ENCODE measurements at places on chromosomes 13 and 19.

DNA sequence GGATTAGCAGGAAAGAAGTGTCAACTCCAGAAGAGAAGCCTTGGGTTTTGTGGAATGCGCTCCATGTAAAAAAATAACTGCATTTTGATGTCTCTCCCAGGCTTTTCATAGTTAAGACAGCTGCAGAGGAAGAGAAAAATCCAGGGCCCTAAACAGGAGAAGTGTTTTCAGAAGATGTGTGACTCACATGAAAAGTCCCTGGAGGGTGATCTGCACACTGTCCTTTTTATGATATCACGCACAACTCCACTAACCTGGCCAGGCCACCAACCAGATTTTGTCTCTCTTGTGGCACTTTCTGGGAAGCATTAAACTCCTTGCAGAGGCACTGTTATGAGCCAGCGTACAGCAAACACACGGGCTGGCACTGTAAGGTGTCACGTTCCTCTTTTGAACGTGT is 267.3 kb downstream of the FGF9 start:
- DNase-seq: no peak

DNA sequence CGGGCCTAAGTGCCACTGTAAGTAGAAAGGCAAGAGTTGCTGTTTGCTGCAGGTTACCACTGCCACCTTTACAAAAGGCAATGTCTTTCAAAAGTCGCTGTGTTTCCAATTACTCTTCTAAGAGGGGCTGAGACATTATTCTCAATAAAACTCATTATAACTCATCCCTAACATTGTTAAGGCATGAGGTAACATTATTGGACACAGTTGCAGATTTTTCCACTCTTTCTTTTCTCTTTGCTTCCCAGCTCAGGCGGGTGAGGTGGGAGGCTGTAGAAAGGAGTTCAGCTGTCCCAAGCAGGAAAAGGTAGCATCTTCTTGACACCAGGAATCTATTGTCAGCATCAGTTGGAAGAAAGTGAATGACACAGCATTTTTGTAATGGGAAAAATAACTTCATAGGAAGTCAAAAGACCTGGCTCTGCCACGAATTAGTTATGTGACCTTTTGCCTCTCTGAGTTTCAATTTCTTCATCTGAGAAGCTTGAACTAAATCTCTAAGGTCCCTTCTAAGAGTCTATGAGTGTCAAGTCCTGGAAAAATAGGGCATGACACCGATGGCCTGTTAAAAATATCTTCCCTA is 2.1 kb upstream of the UBL3 start:
- DNase-seq: no peak

DNA sequence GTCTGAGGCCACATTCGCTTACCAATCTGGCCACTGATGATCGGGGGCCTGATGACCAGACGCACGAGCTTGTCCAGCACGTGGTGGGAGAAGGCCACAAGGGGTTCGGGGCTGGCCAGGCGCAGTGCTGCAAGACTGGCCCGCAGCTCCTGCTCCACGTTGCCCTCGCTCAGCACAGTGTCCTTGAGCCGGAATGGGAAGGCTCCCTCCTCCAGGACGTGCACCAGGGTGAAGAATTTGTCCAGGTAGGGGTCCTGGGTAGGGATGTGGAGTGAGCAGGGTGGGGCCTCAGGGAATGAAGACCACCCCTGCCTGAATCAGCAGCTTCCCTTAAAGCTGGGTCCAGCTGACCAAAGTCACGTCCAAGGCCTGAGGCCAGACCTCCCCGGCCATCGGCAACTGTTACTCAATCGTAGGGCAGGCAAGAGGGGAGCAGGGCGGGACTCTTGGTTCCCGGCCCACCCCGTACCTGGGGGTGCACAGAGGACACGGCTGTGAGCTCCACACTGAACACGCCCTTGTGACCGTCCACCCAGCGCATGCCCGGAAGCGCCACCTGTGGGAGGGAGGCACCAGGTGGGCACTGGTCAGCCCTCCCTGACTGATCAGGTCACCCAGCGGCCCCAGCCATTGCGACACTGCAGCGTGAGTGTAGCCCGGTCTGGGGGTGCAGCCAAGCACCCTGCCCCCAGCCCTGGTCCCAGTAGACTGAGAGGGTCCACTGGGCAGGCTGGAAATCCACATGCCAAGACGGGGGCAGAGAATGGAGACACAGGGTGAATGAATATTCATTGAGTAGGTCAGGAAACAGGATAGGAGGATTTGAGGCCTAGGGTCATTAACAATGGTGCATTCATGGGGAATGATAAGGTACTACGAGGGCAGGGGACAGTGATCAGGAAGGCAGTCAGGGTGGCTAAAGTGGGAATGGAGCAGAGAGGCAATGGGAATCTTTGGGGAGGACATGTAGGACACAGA is 2.8 kb upstream of the ANGPTL8 start:
- DNase-seq: no peak

DNA sequence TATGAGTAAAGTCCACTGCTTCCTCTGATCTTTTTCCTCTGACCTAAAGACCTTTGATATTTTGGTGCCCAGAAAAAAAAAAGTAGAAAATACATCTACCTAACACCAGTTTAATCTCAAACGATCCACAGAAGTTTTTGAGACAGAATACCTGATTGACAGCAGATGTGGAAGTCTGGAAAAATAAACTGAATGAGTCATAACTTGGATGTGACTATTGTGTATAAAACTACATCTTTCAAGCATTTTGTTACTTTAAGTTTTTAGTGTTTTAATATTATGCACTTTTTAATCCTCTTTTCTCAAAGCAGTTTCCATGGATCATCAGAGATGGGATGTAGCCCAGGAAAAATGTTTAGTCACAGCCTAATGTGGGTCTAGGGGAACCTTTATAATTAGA is 216.1 kb downstream of the SLITRK1 start:
- DNase-seq: no peak

- DNase-seq: no peak
These were observed 776.4 kb upstream of the ATXN8OS start for GRCh38 chr13:69331245-69331644.
